HuH-7 (cell line): ENCODE measurements at places on chromosomes 11 and 22.
A peak's percentile ranks its signal among the peaks of the same experiment; 100 is the strongest.

DNA sequence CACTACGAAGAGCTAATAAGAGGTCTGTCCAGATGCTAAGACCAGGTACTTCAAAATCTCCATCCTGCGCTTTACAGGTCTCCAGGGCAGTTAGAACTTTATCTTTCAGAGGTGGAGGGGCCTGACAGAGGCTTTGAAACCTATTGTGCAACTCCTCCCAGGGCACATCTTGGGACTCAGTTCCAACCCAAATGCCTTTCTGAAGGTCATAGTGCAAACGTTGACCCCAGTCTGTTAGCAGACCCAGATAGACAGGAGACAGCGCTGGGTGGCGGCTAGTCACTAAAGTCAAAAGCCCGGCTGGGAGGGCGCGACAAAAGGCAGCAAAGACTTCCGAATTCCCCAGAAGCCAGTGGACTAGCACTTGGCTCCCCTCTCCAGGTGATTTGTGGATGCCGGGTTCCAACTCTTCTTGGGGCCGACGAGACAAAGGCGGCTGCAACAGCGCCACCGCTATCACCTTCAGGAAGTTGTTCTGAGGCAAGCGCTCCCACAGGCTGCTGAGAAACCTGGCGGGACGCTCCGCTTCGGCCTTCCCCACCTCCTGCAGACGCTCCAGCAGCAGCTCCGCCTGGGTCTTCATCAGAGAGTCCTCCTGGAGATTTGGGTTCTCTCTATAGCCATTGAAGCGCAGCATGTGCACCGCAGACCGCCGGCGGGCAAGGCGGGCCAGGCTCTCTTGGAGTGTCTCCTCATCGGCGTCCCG, 728 bp downstream of the FANCF start:
- peak; percentile 19 for DNase-seq

DNA sequence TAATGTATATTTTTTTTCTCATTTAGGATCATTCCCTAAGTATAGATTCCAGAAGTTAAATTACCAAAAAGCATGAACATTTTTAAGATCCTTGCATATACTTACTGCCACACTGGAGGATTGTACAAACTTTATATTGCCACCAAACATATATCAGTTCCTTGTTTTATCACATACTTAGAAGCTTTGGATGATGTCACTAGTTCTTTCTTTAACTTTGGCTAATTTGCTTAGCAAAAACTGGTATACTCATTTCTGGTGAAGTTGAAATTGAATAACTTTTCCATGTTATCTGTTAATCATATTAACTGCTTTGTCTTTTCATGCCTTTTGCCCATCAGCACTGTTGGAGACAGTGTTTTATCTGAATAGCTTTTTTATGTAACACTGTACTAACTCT, 31.6 kb upstream of the PRDM10 start:
- DNase-seq = no peak

GRCh38 chr11:69509381-69509780, 27.9 kb downstream of the LINC01488 start:
- DNase-seq = no peak

GRCh38 chr11:11701070-11701469, 79.3 kb upstream of the GALNT18 start:
- no peak for DNase-seq

- DNase-seq = no peak
Measured at GRCh38 chr11:125084761-125085231, 21.7 kb downstream of the SLC37A2 start.

GRCh38 chr11:82959987-82960778, 58.6 kb downstream of the DDIAS start:
- no peak for DNase-seq

DNA sequence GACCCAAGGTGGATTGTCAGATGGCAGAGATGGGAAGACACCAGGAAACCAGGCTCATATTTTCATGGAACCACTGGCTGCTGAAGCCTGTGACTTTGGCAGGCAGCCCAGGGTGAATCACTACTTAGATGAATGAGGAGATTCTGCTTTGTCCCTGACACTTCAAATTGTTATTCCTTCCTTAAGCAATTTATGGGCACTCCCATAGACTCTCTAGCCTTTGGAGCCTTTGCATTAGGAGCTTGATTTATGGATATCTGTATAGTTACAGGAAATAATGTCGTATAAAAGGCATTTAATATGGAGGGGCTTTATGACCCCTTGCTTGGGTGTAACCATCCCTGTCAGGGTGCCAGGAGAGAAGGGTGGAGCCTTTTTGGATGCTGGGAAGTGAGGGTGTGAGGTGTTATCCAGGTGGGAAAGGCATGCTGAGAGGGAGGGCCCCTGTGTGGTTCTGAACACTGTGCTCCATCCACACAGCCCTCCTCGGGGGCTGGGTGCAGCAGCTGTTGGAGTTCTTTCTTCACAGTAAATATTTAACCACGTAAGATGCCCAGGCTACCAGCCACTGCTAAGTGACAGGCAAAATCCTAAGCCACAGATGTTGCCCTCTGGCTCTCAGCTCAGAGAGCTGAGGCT, 35.3 kb downstream of the IL18 start:
- DNase-seq = no peak

GRCh38 chr11:3674189-3674588, 3.0 kb upstream of the CHRNA10 start:
- no peak for DNase-seq

GRCh38 chr11:5486421-5486820, 2.1 kb upstream of the OR52D1 start:
- no peak for DNase-seq

DNA sequence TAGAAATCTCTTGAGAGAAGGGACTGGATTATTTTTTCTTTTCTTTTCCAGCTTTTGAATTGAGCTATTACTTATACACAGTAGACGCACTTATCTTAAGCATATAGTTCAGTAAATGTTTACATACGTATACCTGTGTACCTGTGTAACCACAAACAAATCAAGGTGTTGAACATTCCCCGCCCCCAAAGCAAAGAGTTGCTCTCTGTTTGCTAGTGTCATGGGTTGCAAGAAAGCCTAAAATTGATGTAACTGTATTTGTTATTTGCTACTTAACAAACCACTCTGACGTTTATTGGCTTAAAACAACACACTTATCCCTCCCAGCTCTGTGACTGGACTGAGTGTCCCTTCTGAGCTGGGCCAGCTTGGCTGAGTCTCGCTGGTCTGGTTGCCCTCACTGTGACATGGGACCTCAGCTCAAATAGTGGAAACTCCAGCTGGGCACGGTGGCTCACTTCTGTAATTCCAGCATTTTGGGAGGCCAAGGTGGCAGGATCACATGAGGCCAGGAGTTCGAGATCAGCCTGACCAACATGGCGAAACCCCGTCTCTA, 25.4 kb upstream of the CABP2 start:
- DNase-seq = no peak

GRCh38 chr11:133946051-133946450, 10.7 kb downstream of the IGSF9B start:
- no peak for DNase-seq

DNA sequence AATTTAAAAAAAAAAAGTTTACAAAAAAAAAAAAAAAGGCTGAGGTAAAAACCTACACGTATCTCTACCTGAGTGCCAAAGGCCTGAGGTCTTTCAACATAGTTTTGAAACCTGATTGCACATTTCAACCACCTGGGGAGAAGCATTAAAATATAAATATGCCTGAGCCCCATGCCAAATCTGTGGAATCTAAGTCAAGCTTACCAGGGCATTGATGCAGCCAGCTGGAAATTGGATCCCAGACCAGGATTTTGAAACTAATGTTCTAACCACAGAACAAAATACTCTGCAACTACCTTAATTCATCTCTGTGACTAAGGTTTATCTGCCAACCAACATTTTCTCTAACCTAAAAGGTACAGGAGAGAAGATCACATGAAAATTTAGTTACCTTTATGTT, 38.8 kb upstream of the CHRNA10 start:
- no peak for DNase-seq

DNA sequence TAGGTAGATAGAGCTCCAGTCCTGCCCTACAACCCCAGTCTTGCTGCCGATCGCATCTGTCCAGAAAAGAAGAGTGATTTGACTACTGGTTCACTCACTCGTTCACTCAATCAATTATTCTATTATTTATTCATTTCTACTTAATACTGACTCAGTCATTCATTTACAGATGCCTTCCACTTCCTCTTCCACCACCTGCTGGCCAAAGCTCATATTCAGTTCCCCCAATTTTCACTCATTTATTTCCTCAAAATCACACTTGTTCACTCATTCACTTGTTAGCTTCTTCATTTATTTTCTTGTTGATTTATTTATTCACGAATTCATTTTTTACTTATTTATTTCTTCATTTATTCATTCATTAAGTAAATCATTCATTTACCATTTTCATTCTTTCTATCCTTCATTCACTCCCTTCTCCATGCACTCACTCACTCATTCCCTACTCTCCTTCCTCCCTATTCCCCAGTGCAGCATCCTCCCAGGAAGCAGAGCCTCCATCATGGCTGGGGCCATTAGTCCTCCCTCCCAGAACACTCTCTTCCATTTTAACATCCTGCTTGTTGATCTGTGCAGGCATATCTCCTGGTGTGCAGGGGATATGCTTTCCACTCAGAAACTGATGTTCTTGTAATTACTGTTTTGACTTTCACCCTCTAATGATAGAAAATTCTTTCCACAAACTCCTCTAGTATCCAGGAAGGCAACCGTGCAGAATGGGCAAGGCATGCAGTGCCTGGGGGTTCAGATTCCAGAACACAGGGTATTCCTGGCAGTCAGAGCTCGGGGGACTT, 281.0 kb downstream of the TENM4 start:
- DNase-seq = no peak

DNA sequence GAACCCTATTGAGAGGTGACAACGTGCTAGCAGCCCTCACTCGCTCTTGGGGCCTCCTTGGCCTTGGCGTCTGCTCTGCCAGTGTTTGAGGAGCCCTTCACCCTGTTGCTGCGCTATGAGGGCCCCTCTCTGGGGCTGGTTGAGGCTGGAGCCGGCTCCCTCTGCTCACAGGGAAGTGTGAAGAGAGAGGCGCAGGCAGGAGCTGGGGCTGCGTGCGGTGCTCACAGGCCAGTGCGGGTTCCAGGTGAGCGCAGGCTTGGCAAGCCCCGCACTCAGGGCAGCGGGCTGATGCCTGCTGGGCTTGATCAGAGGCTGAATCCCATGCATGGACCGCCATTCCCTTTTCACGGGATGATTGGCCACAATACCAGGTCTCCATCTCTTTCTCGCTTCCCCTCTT, 90.7 kb downstream of the DLG2 start:
- no peak for DNase-seq

GRCh38 chr11:43686207-43686606, 5.7 kb downstream of the HSD17B12 start:
- DNase-seq = no peak

- DNase-seq = no peak
Measured at GRCh38 chr11:95605271-95605940, 184.2 kb downstream of the FAM76B start.

DNA sequence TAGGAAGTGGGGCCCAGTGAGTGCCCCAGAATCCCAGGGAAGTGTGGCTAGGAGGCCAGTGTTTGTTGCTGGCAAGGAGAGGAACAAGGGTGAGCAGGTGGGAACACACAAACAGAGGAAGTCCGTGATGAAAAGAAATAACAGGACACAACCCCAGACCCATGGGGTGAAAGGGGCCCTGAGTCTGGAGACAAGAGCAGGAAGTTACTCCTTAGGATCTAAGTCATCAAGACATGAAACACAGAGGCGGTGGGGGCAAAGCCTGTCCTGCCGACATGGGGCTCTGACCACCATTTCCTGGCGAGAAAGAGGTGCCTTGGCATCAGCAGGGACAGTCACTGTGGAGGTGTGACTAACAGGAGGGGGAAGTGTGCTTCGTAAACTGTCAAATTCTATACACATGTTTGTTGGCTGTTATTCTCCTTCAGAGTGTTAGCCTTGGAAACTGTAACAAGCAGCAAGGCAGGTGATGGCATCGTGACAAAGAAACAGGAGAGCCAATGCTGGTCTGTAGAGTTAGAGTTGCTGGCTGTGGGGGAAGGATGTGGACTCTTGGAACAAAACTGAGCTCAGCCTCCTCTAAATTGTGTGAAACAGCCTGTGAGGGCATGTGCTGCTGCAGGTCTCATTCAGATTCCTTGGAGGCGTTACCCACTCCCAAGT, 21.7 kb downstream of the CHST1 start:
- DNase-seq = no peak

DNA sequence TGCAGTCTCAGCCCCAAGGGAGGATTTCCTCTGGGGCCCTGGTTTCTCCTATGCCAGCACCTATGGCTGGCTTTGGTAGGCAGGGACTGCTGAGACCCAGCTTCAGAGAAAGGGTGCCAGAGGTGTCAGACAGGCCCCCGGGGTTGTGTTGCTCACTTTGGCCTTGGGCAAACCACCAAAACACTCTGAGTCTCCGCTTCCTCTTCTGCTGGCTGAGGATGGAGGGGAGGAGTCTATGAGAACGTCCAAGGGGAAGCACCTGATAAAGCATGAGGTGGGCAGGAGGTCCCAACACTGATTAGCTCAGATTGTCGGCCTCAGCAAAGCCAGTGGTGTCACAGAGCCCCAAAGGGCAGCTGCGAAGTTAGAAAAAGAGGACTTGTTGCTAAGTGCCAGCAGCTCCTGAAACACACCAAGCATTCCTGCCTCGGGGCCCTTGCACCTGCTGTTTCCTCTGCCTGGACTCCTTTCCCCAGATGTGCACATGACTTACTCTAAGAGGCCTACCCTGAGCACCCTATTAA, 10.5 kb downstream of the SMTNL1 start:
- no peak for DNase-seq

DNA sequence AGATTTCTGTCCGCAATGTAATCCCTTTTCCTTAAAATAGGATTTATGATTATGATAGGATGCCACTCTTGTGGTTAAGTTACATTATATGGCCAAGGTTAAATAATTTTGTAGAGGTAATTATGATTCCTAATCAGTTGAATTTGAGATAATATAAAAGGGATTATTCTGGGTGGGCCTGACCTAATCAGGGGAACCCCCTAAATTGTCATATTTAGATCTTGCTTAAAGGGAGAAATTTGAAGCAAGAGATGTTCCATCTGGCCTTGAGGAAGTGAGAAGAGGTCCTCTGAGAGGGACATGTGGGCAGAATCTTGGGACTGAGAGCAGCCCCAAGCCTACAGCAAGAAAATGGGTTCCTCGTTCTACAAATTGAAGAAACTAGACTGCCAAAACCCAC, 1550.1 kb upstream of the TENM4 start:
- DNase-seq = no peak

DNA sequence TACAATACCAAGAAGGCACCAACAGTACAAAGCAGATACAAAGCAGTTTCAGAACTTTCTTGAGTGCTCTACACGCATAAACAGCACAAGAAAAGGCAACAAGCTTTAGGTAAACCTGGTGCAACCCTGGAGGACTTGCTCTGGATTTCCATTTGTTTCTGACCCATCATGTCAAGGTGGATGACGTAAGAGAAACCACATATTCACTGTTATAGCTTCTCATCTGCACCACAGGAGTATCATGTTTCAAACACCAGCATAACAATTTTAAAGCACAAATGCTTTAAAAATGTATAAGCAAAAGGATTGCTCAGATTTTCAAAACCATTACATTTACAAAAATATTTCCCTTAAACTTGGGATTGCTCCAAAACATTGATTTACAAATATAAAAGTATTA, 25.0 kb upstream of the YPEL1 start:
- no peak for DNase-seq

GRCh38 chr11:75262436-75262835, 21.9 kb downstream of the TPBGL start:
- no peak for DNase-seq
